OCI-M1 (cell line): ENCODE measurements at places on chromosomes 3 and 15.
A peak's percentile ranks its signal among the peaks of the same experiment; 100 is the strongest.

DNA sequence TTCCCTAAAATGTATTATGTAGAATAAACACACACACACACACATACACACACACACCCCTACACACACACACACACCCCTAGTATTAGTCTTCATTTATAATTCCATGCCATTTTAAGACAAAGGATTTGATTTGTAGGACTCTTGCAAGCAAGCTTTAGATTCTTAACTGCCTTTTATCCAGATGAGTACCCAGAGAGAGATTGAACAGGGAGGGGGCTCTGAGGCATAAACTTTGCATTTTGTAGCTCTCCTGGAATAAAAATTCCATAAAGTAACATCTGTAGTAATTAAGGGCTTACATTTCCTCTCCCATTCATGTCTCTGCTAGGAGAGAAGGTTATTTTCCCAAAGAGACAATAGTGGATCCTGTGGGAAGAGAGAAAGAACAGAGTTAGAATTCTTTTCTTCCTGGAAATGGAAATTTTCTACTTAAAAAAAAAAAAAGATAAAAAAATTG is 479.4 kb downstream of the RBMS3 start:
- no peak for DNase-seq

- DNase-seq = peak; percentile 64
Measured at GRCh38 chr3:41199866-41200668, 762 bp downstream of the CTNNB1 start.

- no peak for DNase-seq
Measured at GRCh38 chr15:55873024-55873720, 120.2 kb downstream of the NEDD4 start.

DNA sequence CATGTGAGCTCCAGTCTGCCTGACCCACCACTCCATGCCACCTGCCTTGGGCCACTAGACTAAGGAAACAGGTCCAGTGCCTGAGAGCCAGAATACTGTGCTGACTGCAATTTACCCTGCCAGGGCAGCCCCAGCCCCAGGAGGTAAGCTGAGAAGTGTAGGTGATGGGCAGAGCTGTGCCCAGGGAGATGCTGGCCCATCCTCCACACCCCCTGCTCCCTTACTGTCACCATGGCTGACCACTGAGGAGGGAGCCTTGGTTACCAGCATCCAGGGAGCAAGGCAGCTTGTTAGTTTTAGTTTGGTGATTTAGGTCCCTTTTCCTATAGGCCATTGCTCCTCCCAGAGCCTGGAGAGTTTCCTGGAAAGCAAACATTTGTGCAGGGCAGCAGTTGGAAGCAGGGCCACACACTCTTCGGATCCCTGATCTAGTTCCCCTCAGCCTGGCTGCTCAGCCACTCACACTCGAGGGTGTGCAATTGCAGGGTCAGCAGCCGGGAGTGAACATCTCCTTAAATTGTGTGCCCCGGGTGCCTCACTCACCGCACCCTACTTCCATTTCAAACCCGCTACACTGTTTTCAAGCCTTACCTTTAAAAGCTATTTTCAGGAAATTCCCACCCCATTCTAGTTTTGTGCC is 2.0 kb downstream of the GALNT15 start:
- DNase-seq = no peak

DNA sequence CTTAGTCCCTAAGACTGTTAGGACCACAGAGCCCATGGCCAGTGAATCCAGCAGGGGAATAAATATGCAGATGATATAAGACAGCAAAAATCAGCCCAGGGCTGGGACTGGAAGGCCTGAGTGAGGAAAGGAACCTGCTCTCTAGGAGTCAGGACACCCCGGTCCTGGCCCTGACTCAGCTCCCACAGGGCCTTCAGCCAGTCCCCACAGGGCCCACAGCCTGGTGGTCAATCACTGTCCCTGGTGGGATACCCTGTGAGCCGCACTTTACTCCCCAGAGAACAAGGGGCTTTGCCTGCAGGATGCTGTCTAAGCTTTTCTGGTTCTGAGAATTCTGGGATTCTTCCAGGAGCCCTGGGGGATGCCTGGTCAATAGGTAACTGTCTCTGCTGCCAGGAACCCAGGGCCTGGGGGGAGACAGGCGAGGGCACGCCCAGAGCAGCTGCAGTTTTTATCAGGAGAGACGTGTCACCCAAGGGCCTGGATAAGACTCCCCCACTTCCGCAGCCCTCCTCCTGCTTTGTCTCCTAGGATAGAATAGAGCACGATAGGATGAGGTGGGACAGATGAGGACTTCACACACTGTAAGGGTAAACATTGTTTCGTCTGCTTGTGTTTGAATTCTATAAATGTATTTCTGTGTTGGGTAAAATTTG is 49.5 kb upstream of the MCF2L2 start:
- no peak for DNase-seq

DNA sequence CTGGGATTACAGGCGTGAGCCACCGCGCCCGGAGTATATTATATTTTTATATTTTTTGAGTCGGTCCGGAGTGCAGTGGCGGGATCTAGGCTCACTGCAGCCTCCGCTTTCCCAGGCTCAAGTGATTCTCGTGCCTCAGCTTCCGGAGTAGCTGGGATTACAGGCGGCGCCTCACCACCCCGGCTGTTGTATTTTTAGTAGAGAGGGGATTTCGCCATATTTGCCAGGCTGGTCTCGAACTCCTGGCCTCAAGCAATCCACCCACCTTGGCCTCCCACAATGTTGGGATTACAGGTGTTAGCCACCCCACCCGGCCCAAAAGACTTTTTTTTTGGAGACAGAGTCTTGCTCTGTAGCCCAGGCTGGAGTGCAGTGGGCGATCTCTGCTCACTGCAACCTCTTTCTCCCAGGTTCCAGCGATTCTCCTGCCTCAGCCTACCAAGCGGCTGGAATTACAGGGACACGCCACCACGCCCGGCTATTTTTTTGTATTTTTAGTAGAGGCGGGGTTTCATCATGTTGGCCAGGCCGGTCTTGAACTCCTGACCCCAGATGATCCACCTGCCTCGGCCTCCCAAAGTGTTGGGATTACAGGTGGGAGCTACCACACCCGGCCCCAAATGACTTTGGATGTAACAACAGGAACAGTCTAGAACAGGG is 1.0 kb downstream of the ZNF589 start:
- DNase-seq = peak; percentile 43

- no peak for DNase-seq
Measured at GRCh38 chr3:43627360-43627759, 5.5 kb upstream of the ANO10 start.

DNA sequence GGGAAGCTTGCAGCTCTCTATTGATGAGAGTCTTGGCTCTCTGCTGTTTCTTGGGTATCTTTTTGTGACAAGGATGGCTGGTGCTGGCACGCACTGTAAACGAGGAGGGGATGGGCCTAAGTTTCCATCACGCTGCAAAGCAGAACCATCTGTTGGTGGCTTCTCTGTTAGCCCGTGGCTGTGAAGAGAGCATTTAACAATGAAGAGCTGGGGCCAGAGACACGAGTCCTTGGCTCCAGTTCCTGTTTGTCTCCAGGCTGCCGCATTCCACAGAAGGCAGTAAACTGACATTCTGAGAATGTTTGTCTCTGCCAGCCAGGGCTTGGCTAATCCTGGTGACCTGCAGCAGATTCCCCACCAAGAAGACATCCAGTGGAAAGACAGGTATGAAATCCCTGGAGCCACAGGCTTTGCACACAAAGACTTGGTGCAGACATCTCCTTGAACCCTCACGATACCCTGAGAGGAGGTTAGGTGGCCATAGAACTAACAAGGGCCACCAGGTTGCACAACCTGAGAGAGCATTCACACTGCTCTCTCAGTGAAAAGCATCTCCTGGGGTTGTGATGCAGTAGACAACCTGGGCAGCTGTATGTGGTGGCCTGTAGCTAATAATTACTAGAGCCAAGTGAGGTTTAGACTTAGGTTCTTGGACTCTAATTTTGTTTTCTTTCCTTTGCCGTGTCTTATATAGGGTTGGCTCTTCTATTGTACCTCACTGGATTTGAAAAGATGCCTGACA is 130.9 kb downstream of the ASB7 start:
- no peak for DNase-seq

DNA sequence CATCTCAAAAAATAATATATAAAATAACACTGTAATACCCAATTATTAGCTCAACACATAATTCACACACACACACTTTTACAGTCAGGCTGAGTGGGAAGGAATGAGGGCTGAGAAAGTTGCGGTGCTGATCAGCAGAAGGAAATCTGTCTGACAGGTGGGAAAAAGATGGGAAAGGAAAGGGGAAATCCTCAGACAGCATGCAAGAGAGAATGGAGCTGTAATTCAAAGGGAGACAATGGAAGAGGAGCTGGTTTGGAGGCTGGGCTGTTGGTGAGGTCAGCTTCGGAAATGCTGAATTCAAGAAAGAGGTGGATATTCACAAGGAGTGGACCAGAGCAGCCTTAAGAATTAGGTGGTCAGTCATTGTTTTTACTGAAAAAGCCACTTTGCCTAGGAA is 121.6 kb upstream of the LMOD3 start:
- no peak for DNase-seq
